ENCODE measurements at places on chromosomes 3 and 15.

DNA sequence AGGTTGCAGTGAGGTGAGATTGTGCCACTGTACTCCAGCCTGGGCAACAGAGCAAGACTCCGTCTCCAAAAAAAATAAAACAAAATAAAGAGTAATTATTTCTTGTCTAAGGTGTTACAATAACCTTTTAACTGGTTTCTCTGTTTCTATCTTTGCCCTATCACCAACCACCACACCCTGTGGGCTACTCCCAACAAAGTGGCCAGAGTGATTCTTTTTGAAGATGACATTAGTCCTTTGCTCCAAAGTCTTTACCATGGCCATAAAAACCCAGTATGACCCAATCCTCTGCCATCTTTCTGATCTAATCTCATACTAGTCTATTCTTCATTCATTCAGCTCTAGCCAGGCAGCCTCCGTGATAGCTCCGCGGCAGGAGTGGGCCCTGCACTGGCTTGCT is 62.8 kb downstream of the RFX7 start:
- DNase-seq: no peak

DNA sequence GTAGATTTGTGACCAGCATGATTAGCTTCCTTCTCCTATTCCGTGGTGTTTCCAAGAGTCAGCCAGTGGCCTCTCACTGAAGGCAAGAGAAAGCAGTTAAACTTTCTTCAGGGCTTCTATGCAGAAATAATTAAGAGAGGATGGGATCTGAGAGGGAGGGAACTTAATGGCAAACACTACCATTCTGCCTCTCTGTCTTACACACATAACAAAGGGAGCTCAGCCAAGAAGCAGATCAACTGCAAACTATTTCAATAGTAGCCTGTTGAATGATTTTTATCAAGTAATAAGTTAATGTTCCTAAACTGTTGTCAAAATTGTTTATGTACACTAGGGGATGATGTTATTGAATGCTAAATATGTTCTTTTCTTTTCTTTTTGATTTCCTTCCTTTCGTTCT is 11.8 kb downstream of the OXSR1 start:
- no peak for DNase-seq

- no peak for DNase-seq
These were observed 938.4 kb downstream of the MCTP2 start for GRCh38 chr15:95169541-95170459.

GRCh38 chr3:195773956-195774537 is 37.7 kb downstream of the MUC4 start:
- no peak for DNase-seq

- no peak for DNase-seq
These were observed 207.5 kb downstream of the CADPS start for GRCh38 chr3:62667714-62668113.

DNA sequence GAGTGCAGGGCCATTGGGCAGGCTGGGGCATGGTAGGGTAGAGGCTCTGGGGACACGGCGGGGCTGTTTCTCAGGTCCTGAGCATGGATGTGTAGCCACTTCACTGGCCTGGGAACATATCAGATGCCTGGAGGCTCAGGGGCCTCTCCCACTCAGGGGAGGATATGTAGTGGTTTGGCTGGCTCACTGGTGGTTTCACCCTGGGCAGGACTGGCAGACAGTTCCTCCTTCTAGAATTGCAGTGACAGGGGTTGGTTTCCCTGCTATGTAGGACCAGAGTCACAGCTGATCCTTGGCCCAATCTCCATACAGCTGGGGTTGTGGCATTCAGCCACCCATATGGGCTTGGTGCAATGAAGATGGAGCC is 4.8 kb upstream of the ARHGAP31 start:
- DNase-seq: no peak

DNA sequence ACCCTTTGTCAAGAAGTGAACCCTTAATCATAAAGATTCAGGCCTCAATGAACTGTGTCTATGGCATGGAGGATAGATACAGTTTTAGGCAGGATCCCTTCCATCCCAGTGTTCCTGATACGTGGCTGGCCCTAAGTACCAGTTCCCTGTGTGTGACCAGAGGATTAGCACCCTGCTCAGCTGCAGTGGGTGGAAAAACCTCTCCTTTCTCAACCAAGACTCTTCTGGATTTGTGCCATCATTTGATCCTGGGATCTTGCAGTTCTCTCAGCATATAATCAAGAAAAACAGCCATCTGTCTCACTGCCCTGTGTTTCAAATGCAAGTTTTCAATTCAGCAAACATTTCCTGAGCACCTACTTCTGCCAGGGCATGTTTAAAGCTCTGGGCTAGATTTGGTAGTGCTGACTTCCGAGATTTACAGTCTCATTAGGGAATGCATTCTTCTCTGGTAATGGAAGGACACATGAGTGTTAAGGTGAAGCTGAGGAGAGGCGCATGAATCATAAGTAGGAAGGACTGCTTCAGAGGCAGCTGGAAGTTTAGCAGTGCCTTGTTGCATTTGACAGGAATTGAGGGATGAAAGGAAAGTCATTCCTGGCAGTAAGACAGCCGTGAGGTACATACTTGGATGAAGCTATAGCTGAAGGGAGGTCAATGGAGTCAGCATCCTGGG is 388.3 kb downstream of the MFSD1 start:
- no peak for DNase-seq

DNA sequence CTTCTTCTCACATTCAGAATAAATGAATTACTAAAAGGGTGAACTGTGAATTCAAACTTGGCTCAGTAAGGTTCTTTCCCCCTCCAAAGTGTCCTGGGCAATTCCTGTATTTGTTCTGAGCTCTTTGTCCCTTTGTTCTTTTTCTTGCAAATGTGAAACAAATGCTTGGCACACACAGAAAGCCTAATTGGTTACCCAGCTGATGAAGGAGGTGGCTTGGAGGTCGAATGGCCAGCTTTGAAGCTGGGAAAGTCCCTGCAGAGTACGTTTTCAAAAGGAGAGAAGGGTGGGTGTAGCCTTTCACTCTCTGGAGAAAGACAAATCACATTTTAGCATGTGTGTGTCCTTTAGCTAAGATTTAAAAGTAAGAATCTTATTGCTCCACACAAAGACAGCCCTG is 154.4 kb downstream of the PEX5L start:
- no peak for DNase-seq

All from cerebellum (tissue), 4 donors.